ENCODE measurements at places on chromosomes 5 and 9. TPM values are rescaled to one million over a fixed set of nuclear protein-coding genes. Genes with fewer than 3 reads are reported as not detected.

GRCh38 chr5:145509336-145510136, 325.6 kb downstream of the PRELID2 start:
- no peaks in the 10 kb centered on the region for H3K4me1 ChIP-seq
- no peaks in the 10 kb centered on the region for H3K36me3 ChIP-seq
- no peak overlapping the region for H3K4me3 ChIP-seq
- no peak overlapping the region for H3K27ac ChIP-seq

DNA sequence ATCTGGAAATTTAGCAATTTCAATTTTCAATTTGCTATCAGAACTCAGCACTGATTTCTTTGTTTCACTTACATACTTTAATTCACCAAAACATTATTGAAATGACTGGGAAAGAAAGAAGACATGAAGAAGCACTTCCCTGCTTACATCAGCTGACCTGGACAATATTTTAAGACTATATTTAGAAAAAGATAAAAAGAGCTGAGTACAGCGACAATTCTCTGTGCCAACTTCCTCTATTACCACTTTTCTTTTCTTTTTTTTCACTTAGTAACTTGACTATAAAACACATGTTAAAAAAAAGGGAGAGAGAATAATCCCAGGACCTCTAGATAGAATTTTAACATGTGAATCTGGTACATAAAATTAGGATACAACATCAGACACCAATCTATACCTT, 35.6 kb downstream of the MEF2C start:
- H3K27me3 ChIP-seq = peaks cover 12% of the 10 kb centered on the region
- H3K36me3 ChIP-seq = no peaks in the 10 kb centered on the region
- H3K27ac ChIP-seq = no peak overlapping the region
- DNase-seq = no peak

SLC30A5 gene
- total RNA-seq = 36.2 TPM

GRCh38 chr9:116297346-116297745, 143.8 kb downstream of the PAPPA start:
- no peak overlapping the region for H3K4me3 ChIP-seq
- no peaks in the 10 kb centered on the region for H3K36me3 ChIP-seq
- no peak for DNase-seq
- H3K27me3 ChIP-seq = peaks cover 4% of the 10 kb centered on the region
- no peaks in the 10 kb centered on the region for H3K4me1 ChIP-seq
- no peak overlapping the region for H3K27ac ChIP-seq

ARSI gene
- total RNA-seq = not detected

PCYOX1L gene
- 19.9 TPM for total RNA-seq

Measured in activated naive CD4-positive, alpha-beta T cell treated with anti-CD3 and anti-CD28 coated beads for 36 hours (primary cell).